Keratinocyte (primary cell): ENCODE measurements at places on chromosomes 2 and 18.

DNA sequence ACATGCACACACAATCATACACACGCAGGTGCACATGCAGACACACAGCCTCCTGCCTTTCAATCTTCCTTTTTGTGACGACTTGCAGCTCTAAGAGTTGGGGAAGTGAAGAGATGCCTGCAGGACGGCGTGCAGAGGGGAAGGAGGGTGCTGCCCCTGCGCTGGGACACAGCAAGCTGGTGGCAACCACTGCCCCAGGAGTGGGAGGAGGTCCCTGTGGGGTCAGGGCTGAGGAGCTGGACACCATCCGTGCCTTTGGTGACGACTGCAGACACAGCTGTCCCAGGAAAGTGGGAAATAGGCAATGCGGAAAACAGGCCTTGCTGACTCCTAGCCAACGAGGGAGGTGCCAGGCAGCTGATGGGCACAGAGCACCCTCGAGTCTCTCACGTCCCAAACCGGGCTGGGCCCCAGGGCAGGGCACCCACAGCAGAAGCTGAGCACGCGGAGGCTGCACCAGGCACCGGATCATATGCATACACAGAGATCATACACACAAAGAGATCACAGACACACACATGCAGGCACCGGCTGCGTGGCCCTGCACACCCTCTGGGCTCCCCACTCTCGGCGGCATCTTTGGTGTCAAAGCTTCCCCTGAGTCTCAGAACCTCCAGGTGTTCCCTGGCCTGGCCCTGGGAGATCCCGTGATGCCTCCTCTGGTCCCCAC is 146.1 kb downstream of the PXDN start:
- no peak overlapping the region for H3K27ac ChIP-seq
- no peak overlapping the region for H3K4me3 ChIP-seq
- no peak for DNase-seq
- H3K4me1 ChIP-seq, result peaks cover 18% of the 10 kb centered on the region
- peaks cover 11% of the 10 kb centered on the region for H3K27me3 ChIP-seq
- H3K36me3 ChIP-seq, result no peaks in the 10 kb centered on the region

DNA sequence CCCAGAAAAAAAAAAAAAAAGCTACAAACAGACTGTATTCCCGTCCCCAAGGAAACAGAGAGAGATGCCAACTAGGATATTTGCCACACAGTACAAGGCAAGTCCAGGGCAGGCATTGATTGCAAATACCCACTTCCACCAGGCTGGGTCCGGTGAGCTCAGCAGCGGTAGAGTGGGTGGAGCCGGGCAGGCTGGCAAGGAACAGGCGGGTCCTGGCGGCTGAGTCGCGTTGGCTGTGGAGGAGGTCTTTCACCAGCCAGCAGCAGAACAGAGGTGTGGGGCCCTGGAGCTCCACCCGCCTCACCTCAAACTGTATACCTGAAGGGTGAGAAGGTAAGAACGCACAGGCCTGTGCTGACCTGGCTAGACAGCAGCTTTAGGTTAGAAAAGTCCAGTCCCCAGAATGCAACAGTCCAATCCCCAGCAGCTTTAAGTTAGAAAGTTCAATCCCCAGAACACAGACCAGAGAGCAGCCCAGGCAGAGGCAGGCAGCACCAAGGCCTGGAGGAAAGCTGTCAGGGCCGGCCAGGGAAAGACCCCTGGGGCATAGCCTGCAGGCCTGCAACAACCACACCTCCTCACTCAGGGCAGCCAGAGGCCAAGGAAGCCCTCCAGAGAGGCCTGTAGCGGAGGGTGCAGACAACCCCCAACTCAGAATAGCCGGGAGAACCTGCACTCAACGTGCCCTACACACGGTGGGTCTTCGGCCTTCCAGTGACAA is 21.9 kb upstream of the MTERF4 start:
- H3K27me3 ChIP-seq, result no peaks in the 10 kb centered on the region
- H3K4me3 ChIP-seq, result no peak overlapping the region
- peaks cover 8% of the 10 kb centered on the region for H3K4me1 ChIP-seq
- no peaks in the 10 kb centered on the region for H3K36me3 ChIP-seq

- no peak overlapping the region for H3K4me3 ChIP-seq
- no peaks in the 10 kb centered on the region for H3K4me1 ChIP-seq
- H3K27ac ChIP-seq, result no peak overlapping the region
- H3K27me3 ChIP-seq, result no peaks in the 10 kb centered on the region
- DNase-seq, result no peak
Measured at GRCh38 chr18:56873441-56874140, 222.4 kb downstream of the WDR7 start.

- no peak for DNase-seq
- no peaks in the 10 kb centered on the region for H3K27me3 ChIP-seq
- H3K36me3 ChIP-seq, result peaks cover 12% of the 10 kb centered on the region
- peaks cover 15% of the 10 kb centered on the region for H3K4me1 ChIP-seq
- H3K27ac ChIP-seq, result no peak overlapping the region
Measured at GRCh38 chr2:219448099-219448775, 13.6 kb downstream of the SPEG start.

DNA sequence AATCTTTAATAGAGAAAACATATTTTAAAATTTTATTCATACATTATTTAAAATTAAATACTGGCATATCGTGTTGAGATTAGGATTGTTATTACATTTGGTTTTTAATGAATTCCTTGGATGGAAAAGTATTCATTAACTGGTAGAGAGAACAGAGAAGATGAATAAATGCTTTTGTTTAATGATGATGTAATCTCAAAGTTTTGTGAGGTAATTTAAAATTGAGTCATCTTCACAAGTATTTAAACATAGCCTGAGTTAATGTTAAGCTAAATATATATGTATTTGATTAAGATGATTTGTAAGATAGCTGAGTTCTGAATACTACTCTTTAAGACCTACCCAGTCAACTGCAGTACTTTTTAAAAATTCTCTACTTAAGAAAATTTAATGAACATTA is 713.4 kb upstream of the VRK2 start:
- H3K27ac ChIP-seq, result no peak overlapping the region
- H3K4me1 ChIP-seq, result peaks cover 5% of the 10 kb centered on the region
- H3K36me3 ChIP-seq, result no peaks in the 10 kb centered on the region
- no peak overlapping the region for H3K4me3 ChIP-seq
- H3K27me3 ChIP-seq, result no peaks in the 10 kb centered on the region

- no peak overlapping the region for H3K27ac ChIP-seq
- no peak for DNase-seq
- peaks cover 5% of the 10 kb centered on the region for H3K4me1 ChIP-seq
- no peaks in the 10 kb centered on the region for H3K36me3 ChIP-seq
Measured at GRCh38 chr18:22541232-22541631, 123.5 kb upstream of the CTAGE1 start.

- no peak overlapping the region for H3K4me3 ChIP-seq
- DNase-seq, result no peak
- H3K27me3 ChIP-seq, result no peaks in the 10 kb centered on the region
Measured at GRCh38 chr2:149223472-149224095, 106.8 kb upstream of the LYPD6 start.

DNA sequence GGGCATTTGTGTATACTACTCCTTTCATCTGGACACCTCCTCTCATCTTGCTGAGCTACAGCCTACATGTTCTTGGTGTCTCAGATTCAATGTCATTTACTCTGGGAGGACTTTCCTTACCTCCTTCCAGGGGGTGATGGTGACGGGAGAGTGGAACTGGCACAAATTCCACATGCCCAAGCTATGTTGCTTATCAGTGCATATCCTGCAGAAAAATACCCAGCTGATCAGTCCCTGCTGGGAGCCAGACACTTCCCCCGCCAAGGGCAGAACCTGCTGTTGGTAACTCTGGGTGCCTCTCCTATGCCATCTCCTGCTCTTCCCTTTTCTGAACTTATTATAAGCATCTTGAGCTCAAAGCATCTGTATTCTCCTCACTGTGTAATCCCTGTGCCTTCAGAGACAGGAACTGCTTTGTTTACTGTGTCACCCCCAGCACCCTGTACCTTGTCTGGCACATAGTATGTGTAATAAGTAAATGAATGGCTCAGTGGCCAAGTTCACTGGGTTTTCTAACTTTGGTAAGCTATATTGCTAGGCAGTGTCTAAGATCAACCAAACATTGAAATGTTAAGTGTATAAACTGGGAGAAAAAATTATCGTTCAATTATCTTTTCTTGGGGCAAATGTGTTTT is 87.7 kb upstream of the LPIN2 start:
- DNase-seq, result no peak
- no peaks in the 10 kb centered on the region for H3K27me3 ChIP-seq
- peaks cover 8% of the 10 kb centered on the region for H3K4me1 ChIP-seq
- H3K36me3 ChIP-seq, result no peaks in the 10 kb centered on the region
- H3K4me3 ChIP-seq, result no peak overlapping the region

GRCh38 chr2:136255648-136256461 is 137.9 kb upstream of the CXCR4 start:
- no peaks in the 10 kb centered on the region for H3K36me3 ChIP-seq
- no peaks in the 10 kb centered on the region for H3K4me1 ChIP-seq
- H3K27ac ChIP-seq, result no peak overlapping the region
- no peaks in the 10 kb centered on the region for H3K27me3 ChIP-seq

DNA sequence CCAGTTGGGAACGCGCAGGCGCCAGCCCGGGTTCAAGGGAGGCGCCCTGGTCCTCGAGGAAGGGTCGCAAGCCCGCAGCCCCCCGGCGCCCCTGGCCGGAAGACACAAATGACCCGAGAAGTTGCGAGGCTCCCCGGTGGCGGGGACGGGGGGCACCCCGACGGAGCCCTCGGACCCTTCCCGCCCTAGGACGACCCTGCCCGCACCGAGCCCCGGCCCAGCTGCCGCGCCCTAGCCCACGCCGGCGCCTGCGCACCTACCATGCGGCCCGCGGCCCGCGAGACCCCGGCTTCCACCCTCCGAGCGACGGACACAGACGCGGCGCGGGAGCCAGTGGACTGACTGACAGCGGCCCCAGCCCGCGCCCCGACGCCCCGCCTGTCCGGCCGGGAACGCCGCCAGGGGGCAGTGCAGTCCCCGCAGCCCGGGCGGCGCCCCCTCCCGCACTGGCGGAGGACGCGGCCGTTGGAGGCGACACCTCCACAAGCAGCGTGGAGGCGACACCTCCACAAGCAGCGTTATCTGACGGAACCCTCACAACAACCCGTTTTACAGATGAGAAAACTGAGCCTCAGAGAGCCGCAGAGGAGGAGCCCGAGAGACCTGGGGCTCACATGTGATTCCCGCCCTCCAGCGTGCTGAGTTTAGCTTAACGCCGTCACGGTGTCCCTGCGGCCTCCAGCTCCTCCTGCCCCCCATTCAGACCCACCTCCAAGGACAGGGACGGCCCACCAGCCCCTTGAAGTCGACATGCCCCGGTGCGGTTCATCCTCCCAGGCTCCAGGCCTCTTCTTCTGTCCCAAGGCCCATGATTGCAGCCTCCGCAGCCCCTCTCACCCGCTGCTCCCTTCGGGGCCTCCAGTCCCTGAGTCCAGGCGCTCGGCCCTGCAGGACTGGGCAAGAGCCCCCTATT is at the start of gene NMUR1:
NMUR1 (minus strand) TSS at position 347 of the 913 bp plus-strand sequence; CDS start at position 263, 84 bp downstream.
- no peak within 1 kb of the TSS for H3K27ac ChIP-seq
- peak within 1 kb of the TSS; percentile 25 for H3K4me3 ChIP-seq
- H3K27me3 ChIP-seq, result peaks cover 26% of the 10 kb centered on the region
- no peaks in the 10 kb centered on the region for H3K4me1 ChIP-seq
- no peak for DNase-seq

GRCh38 chr18:59960272-59960671 is 60.5 kb downstream of the PMAIP1 start:
- no peaks in the 10 kb centered on the region for H3K36me3 ChIP-seq
- peaks cover 36% of the 10 kb centered on the region for H3K4me1 ChIP-seq
- no peak overlapping the region for H3K4me3 ChIP-seq
- H3K27me3 ChIP-seq, result no peaks in the 10 kb centered on the region

DNA sequence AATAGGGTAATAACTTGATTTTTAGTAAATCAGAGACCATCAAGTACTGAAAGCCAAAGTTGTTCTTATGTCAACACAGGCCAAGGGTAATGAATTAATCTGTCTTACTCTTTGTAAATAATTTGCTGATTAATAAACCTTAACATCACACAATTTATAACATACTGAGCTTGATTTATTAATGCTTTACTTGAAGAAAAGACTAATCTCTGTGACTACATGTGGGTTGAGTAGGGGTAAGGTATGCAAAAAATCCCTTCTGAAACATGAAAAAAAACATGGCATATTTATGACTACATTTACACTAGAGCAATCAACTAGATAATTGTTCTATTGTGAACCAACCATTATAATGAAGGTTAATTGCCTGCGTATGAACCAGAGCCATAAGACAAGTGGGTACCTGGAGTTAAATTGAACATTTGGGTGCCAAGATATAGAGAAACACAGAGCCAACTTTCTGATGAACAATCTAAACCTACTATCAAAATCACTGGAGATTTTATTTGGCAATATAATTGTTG is 67.7 kb upstream of the GRB14 start:
- no peak overlapping the region for H3K4me3 ChIP-seq
- H3K36me3 ChIP-seq, result no peaks in the 10 kb centered on the region
- H3K27ac ChIP-seq, result no peak overlapping the region
- no peak for DNase-seq
- no peaks in the 10 kb centered on the region for H3K27me3 ChIP-seq

DNA sequence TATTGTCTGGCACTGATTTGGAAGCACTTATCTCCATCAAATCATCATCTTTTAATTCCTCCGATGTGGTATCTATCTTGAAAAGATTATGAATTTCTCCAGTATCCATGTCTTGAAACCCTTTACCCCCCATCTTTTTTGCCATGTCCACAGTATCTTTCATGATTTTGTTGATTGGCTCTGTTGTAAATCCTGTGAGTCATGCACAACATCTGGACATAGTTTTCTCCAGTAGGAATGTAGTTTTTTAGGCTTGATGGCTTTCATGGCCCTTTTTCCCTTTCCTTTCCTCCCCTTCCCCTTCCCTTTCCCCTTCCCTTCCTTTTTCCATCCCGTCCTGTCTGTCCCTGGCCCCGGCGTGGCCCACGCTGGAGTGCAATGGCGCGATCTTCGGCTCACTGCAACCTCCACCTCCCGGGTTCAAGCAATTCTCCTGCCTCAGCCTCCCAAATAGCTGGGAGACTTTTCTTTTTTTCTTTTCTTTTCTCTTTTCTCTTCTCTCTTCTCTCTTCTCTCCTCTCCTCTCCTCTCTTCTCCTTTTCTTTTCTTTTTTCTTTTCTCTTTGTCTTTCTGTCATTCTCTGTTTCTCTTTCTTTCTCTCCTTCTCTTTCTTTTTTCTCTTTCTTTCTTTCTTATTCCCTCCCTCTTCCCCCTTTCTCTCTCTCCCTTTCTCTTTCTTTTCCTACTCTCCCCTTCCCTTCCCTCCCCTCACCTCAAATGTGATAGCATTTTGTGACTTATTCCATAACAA is 18.4 kb upstream of the ZNF638 start:
- no peak overlapping the region for H3K4me3 ChIP-seq
- no peaks in the 10 kb centered on the region for H3K4me1 ChIP-seq

DNA sequence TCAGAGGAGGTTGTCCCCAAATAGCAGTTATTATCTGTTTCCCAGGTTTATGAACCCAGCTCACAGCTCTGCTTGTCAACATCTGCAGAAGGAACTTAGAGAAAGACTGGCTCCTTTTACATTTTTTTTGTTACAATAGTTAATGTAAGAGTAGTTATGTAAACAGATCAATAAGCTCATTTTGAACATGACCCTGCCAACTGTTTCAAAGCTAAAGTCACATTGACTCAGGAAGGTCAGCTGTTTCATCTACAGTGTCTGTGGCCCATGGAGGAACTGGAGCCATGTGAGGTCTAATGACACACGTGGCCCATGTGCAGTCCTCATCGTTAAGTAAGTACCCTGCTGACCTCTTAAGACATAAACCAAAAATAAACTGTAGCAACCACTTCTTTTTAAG is 97.1 kb downstream of the SH3RF3 start:
- no peaks in the 10 kb centered on the region for H3K36me3 ChIP-seq
- no peak overlapping the region for H3K4me3 ChIP-seq
- H3K27me3 ChIP-seq, result peaks cover 49% of the 10 kb centered on the region
